Fibroblast of skin of right biceps (primary cell): ENCODE measurements at places on chromosomes 16 and 17.

- DNase-seq: no peak
These were observed 366.3 kb downstream of the NPIPA8 start for GRCh38 chr16:17970157-17970765.

- DNase-seq: no peak
These were observed 968 bp downstream of the AGRP start for GRCh38 chr16:67482233-67482924.

DNA sequence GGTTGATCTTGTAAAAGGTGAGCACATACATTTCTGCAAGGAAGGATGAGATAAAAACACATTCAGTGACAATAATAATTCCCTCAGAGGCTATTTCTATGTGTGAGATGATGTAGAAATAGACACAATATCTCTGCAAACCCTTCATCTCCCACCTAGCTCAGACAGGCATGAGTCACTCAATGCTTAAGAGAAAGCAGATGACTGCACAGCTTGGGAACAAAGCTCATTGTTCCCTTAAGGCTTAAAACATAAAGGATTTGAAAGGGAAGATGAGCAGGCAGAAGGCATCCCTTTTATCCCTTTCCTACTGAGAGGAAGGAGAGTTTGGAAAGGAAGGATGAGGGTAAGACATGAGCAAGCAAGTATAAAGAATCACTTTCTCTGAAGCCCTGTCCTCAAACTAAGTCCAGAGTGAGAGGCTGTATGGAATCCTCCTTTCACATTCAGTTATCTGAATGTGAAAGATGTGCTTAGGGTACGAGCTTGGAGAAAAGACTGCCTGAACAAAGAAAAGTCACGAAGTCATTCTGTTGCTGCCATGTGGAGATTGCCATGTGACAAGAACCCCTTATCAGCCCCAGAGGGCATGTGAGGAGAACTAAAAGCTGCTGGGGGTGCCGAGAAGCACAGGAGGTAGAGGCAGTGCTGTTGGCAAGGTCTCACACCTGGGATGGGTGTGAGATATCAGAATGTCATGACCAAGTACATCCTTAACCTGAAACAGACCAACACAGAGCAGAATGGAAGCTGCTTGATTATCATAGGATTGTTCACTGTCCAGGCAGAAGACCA lies 58.2 kb downstream of the CNTNAP4 start:
- DNase-seq: peak; percentile 54

DNA sequence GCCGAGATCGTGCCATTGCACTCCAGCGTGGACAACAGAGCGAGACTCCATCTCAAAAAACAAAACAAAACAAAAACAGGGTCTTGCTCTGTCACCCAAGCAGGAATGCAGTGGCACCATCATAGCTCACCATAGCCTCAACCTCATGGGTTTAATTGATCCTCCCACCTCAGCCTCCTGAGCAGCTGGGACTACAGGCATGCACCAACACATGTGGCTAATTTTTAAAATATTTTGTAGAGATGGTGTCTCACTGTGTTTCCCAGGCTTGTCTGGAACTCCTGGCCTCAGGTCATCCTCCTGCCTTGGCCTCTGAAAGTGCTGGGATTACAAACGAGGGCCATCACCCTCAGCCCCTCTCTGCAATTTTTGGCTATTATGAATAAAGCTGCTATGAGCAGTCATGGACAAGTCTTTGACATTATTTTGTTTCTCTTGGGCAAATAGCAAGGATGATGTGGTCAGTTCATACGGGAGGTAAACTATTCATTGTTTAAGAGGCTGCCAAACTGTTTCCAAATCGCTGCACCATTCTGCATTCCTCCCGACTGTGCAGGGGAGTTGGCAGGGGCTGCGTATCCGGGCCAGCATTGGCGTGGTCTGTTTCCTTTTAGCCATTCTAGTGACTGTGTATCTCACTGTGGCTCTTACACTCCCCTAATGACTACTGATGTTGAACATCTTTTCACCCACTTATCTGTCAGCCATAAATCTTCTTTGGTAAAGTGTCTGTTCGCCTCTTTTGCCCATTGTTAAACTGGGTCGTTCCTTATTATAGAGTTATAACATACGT lies 21.1 kb downstream of the EIF4A3 start:
- DNase-seq: peak; percentile 69

DNA sequence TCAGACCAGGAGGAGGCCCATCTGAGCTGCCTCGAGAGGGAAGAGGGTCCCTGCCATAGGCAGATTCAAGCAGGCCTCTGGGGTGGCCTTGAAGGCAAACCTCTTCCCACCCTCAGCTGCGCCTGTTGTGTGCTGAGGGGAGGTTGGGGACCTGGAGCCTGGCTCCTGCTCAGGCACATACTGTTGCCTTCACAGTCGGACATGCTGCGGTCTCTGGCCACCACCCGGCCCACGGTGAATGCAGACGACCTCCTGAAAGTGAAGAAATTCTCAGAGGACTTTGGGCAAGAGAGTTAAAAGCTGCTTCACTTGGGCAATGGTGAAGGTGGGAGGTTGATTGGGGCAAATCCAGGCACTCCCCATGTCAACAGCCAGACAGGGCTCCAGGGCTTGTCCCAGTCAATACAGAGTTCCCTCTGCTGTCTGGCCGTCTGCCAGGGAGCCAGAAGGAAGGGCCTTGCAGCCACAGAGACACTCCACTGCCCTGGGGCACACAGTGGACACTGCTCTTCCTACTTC lies 6.3 kb downstream of the PDF start:
- no peak for DNase-seq

GRCh38 chr17:56373981-56374833 lies 219.3 kb upstream of the NOG start:
- no peak for DNase-seq

DNA sequence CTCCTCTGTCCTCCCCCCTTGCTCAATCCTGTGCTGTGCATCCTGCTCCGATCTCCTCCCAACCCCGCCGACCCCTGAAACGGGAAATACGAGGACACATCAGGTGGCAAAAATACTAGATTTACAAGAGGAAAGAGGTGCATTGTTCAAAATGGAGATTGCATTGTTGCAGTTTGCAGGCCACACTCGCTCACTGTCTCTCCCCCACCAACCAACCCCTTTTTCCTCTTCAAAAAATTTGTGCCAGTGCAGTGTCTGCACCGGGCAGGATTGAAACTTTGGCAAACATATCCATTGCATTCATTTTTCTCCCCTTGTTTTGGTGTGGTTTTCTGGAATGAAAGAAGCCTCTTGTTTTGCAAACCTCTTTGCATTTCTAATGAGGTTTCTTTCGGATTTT lies 61.0 kb downstream of the RNF135 start:
- DNase-seq: no peak

- DNase-seq: no peak
These were observed 45.0 kb downstream of the ZNF652 start for GRCh38 chr17:49316889-49317675.

DNA sequence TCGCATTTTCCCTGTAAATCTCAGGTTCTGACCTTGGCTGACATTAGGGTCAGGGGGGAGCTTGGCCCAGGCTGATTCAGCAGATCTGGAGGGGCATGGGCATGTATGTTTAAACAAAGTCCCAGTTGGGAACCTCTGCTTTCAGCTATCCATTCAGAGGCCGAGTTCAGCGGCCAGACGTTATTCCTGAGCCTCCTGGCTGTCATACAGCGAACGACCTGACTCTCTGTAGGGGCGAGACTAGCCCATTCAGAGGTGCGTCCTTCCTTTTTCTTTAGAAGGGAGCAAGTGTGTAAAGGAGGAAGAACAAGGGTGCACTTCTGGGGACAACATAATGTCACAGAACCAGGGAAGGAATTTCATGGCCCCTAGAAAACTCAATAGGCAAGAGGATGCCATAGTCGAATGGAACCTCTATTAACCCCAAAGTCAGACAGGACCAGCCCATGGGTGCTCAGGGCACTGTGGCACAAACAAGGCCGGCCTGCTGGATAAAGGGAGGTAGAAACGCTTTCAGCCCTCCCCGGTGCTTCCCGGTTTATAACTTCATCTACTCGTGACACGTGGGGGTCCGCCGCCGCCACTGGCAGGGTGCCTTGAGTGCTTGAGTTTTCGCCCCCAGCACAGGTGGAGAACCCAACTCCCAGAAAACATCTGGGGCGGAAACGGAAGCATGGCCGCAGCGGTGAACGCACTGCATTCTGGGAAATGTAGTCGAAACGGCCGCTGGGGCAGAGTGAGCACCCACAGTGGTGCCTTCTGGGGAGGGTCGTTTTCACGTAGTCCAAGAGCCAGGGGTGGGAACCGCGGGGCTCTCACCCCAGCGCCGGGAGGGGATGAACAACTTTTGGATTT lies 33.2 kb upstream of the PLCG2 start:
- DNase-seq: peak; percentile 56

GRCh38 chr17:2634361-2634960 lies 41.0 kb downstream of the PAFAH1B1 start:
- peak; percentile 18 for DNase-seq

- DNase-seq: peak; percentile 75
These were observed 19.6 kb upstream of the TNFRSF13B start for GRCh38 chr17:16991349-16992009.

- no peak for DNase-seq
These were observed 674.3 kb downstream of the WWOX start for GRCh38 chr16:78773706-78774105.

DNA sequence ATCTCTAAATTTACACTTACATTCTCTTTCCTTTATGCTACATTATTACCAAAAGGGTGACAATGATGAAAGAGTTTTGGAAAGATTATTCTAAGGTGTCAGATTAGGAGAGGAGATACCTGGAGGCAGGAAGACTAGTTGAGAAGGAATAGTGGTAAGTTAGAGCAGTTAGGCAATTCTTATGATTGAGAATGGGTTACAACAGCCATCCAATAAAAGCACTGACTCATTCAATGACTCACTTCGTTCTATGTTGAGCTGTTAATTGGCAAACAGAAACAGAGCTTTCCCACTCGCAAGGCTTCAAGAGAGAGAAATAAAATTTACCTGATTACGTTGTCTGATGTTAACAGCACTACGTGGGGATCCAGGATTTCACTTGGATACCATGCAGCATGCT lies 5.8 kb downstream of the NUP88 start:
- peak; percentile 85 for DNase-seq

DNA sequence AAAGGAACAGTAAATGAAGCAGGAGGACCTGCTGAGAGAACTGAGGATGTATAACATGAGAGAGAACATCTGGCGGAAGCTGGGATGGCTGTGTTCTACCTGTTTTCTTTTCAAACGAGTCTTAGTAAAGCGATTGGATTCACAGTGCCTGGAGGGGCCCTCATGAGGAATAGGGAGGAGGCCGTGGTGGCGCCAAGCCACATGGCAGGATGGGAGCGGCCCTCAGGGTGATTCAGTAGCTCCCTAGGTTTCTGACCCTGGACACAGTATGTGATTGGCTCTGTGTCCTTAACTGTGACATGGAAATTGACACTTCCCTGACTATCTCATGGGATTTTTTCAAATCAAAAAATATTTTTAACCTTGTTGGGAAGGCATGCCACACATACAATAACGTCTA lies 32.1 kb downstream of the USP43 start:
- DNase-seq: no peak

DNA sequence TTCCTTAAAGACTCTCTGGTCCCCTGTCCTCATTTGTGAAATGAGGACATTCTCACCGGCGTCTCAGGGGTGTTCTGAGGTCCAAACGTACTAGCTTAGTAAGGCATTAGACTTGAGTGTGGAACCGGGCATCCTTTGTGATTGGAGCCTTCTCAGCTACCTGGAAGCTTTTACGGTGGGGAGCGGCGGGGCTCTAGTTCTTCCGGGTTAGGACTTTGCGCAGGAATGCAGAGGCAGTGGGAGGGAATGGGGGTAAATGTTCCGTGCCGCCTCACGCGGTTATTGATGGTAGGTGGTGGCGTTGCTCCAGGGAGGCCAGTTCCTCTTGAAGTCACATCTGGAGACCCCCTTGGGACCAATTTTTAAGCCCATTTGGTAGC lies 113.6 kb downstream of the SNX29 start:
- peak; percentile 7 for DNase-seq

GRCh38 chr16:88967830-88968588 lies 9.0 kb downstream of the CBFA2T3 start:
- DNase-seq: no peak

- DNase-seq: no peak
These were observed 38.4 kb downstream of the PSMD12 start for GRCh38 chr17:67328026-67328425.

DNA sequence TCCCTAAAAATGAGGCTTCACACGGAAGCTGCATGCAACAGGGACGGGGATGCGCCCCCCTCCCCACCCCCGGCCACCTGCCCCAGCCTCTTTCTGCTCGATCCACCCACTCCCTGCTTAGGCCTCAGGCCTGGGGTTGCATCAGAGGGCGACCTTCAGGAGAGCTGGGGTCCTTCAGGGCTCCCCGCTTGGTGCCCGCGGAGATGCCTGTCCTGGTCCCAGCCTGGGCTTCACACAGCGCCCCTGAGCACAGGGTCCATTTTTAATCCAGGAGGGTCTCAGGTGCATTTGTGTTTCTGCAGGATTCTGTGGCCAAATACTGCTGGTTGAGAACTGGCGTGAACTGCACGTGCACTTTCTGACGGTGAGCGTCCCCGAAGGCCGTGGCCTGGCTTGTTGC lies 7.4 kb upstream of the APRT start:
- no peak for DNase-seq

GRCh38 chr17:69945698-69946185 lies 129.3 kb upstream of the KCNJ16 start:
- no peak for DNase-seq

GRCh38 chr17:47275245-47275984 lies 21.8 kb downstream of the ITGB3 start:
- DNase-seq: peak; percentile 83

DNA sequence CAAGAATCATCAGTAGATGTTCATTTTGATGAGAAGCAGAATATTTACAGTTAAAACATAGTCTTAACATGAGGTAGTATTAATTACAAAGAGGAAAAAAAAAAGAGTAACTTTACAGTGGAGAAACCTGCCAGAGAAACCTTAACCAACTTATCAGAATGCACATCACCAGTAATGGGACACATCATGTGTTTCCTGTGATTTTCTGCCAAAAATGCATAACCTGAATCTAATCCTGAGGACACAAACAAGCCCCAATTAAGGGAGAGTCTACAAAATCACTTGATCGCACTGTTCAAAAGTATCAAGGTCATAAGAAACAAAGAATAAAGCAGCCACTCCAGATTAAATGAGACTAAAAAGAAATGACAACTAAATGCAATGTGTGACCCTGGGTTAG lies 18.2 kb upstream of the QRICH2 start:
- DNase-seq: no peak

GRCh38 chr16:85231959-85232358 lies 119.7 kb upstream of the CIBAR2 start:
- DNase-seq: peak; percentile 50

GRCh38 chr16:14071576-14072271 lies 605 bp downstream of the MRTFB start:
- DNase-seq: no peak

GRCh38 chr17:55830699-55831471 lies 80.0 kb downstream of the PCTP start:
- no peak for DNase-seq

GRCh38 chr17:81139428-81139827 lies 25.9 kb upstream of the PVALEF start:
- no peak for DNase-seq

DNA sequence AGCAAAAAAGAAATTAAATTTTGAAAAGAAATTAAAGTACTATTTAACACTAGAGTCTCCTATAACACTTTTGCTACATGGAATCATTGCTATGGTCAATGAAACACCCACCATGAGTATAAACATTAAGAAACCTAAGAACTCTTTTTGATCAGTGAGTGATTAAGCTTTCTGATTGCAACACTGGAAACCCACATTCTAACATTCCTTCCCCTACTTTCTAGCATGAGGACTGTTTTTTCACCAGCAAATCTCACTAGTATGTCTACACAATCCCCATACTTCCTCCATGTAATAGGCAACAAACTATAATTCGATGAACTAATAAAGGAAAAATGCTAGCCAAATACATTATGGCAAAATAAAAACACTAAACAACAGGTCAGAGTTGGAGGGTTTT lies 54.7 kb downstream of the SKAP1 start:
- peak; percentile 55 for DNase-seq

- DNase-seq: no peak
These were observed 133.3 kb downstream of the ENGASE start for GRCh38 chr17:79207960-79208359.
